ENCODE measurements at places on chromosomes 3 and 15.

GRCh38 chr3:171384101-171384891, 75.9 kb downstream of the TNIK start:
- no peak for DNase-seq

- DNase-seq, result no peak
Measured at GRCh38 chr3:72145506-72146380, 360.8 kb upstream of the PROK2 start.

DNA sequence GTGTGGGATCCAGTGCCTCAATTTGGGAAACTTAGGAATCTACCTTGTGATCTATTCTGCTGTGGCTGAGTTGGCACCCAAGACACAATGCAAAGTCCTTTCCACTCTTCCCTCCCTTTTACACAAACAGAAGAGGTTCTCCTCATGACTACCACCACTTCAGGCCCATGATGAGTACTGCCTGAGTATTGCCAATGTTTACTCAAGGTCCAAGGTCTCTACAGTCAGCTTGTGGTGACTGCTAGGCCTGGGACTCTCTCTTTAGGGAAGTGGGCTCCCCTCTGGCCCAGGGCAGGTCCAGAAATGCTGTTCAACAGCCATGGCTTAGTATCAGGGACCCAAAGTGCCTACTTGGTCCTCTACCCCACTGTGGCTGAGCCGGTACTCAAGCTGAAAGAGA, 56.8 kb upstream of the PEX5L start:
- no peak for DNase-seq

DNA sequence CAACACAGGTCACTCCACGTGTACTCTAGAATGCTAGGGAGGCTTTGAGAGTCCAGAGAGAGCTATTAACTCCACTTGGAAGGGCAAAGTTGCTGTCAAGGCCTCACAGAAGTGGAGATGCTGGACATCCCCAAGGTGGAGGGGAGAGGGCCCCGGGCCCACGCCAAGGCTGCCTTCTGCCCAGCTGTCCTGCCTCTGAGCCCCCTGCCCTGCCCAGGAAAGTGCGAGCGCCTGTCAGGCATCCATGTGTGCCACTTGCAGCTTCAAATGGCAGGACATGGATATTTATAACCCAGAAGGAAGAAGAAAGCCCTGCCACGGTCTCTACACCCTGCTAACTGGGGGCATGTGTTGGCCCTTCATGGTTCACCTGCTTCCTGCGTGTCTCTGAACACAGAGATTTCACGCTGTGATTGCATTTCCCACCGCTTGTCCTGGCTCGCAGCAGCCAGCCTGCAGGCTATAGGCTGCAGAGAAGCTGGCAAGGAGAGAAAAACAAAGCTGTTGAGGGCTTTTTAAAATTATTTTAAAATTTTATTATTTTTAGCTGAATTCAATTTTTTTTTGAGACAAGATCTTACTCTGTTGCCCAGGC, 17.0 kb downstream of the ANKDD1A start:
- DNase-seq, result no peak

DNA sequence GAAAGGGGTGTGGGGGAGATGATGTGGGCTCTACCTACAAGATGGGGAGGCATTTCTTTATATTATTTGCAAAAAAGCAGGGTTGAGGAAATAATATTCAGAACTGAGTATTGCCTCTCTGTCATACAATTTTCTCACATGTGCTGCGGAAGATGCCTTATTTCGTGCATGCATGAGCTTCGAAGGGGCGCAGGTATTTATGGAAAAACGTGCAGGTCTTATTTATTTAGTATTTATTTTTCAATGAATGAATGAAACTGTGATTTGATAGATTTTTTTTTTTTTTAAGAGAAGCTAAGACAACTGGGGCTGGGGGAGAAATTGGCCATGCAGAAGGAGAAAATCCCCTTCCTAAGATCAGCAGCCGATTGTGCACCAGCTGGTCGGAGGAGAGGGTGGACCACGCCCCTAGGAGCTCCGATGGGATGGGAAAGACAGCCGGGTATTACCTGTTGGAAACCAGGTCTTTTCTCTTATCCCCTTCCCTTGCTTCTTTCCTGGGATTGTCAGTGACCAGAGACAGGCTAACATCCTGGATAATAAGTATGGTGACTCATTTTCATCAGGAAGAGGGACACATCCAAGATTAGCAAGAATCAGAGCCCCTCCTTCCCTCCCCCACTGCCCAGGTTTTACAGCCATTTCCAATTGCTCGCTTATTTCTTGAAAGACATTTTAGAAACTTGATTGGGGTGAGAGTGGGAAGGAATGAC, 875 bp downstream of the GAP43 start:
- DNase-seq, result no peak

DNA sequence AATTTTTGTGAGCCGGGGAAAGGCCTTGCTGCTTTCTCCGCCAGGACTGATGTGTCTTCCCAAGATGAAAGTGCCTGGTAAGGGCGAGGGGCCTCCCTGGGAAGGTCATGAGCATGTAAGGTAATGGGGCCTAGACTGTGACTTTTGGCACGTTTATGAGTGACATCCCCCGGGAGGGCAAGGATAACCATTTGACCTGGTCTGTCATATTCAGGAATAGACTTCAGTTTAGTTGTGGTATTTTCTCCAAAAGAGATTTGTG, 631 bp upstream of the CNBP start:
- DNase-seq, result no peak

DNA sequence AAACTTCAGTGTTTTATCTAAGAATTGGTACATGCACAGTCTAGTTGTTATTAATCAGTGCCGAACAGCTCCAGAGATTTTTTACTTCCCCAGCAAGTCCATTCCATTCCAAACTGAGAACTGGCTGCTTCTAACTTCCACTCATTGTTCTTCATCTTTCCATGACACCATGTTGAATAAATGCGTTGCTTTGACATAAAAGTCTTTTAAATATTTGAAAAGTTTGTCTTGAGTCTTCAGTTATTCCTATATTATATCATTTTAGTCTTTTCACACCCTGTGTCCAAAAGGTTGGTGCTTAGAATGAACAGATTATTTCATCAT, 65.4 kb downstream of the CMSS1 start:
- DNase-seq, result no peak

DNA sequence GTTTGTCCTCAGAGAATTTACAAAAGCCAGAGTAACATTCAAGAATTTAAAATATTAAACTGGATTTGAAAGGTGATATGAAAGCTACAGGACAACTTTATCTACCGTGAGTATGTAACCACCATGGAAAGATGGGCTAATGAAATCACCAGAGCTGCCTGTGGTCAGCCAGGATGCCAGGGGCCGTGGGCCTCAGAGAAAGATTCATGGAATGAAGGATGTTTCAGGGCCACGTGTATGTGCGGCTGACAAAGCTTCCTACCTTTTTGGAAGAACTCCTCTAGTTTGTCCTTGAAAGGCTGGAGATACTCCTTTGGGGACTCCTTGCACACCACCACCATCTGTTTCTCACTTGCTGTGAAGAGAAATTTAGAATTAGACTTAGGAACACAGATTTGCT, 138.9 kb downstream of the GREM1 start:
- DNase-seq, result no peak

DNA sequence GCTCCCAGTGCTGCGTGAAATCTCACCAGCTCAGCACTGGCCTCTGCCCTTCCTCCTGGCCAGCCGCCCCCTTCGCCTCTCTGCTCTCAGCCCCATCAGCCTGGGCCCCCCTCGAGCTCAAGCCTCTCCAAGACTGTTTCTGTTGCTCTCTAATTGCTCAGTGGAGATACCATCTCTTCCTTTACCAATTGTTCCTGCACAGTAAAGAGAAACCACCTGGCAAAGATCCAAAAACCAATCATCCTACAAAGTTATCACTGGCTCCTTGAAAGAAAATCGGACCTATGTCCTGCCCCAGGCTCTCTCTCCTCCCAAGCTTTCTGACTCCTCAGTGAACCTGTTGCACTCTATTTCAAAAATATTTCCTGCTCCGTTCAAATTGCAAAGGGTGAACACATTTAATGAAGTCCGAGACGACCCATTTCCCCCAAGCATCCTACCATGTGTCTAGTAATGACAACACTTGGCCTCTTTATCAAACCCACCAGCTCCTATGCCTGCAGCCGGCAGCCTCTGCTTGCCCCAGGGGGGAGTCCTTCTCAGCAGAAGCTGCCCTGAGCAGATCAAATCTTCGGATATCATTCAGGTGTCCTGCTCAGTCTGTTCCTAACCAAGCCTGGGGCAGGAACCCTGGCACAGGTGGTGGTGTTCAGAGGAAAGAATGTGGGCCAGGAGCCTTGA, 53.7 kb upstream of the FAM174B start:
- DNase-seq, result no peak

GRCh38 chr15:96720251-96720650, 389.8 kb downstream of the NR2F2 start:
- DNase-seq, result no peak

GRCh38 chr15:73079565-73079964, 27.3 kb downstream of the NEO1 start:
- DNase-seq, result no peak

DNA sequence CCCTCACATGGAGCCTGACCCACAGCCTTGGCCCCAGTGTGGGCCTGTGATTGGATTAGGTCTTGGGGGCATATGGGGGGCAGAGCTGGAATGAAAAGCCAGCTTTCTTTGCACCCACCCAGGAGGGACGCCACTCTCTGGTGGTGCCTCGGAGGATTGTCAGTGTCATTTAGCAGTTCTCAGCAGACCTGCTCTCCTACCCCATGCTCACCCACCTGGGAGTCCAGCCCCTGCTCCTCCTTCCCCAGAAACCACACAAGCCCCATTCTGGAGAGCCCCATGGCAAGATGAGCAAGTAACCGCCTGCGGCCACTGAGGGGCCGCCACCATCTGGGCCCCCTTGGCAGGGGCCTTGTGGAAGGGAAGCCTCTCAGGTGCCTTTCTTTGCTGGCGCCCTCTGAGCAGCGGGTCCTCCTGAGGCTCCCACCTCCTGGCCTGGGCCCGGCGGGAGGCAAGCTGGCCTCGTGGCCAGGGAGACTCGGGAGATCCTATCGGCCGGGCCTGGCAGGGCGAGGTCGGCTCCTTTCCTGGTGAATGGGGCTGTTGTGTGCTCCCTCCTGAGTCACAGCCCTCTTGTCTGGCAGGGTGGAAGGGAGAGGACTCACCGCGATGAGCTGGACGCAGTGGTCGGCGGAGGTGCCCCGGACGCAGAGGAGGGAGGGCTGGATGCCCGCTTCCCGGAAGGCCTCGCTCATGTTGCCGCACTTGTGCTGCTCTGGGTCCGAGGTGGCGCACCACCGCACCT, 2.3 kb downstream of the MELTF start:
- no peak for DNase-seq

- no peak for DNase-seq
Measured at GRCh38 chr15:65066635-65067316, 1.0 kb downstream of the RASL12 start.

GRCh38 chr15:81547521-81548132, 173.6 kb upstream of the TMC3 start:
- DNase-seq, result no peak

GRCh38 chr3:120433662-120434331, 17.0 kb downstream of the FSTL1 start:
- DNase-seq, result no peak

- DNase-seq, result no peak
Measured at GRCh38 chr3:76698136-76698706, 341.7 kb upstream of the ROBO2 start.

GRCh38 chr3:36562945-36563344, 182.6 kb downstream of the STAC start:
- no peak for DNase-seq

- DNase-seq, result no peak
Measured at GRCh38 chr15:52556524-52557273, 12.1 kb downstream of the ARPP19 start.

- no peak for DNase-seq
Measured at GRCh38 chr3:123110282-123110975, 43.6 kb downstream of the PDIA5 start.

DNA sequence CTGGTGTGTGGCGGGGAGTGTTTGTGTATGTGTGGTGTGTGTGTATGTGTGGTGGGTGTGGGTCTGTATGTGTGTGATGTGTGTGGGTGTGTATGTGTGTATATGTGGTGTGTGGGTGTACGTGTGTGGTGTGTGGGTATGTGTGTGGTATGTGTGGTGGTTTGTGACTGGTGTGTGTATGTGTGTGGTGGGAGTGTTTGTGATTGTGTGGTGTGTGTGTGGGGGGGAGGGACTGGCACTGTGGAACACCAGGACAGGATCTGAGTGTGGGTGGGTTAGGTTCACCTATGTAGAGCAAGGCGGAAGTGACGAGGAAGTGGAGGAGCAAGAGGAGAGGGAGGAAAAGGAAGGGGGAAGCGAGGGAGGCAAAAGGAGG, 510.8 kb downstream of the SHQ1 start:
- no peak for DNase-seq

DNA sequence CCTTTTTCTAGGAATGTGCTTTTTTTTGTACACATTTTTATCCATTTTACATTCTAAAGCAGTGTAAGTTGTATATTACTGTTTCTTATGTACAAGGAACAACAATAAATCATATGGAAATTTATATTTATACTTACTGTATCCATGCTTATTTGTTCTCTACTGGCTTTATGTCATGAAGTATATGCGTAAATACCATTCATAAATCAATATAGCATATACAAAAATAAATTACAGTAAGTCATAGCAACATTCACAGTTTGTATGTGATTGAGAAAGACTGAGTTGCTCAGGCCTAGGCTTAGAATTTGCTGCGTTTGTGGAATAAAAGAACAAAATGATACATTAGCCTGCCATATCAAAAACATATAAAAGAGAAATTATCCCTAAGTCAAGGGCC, 16.5 kb downstream of the THBS1 start:
- DNase-seq, result no peak

DNA sequence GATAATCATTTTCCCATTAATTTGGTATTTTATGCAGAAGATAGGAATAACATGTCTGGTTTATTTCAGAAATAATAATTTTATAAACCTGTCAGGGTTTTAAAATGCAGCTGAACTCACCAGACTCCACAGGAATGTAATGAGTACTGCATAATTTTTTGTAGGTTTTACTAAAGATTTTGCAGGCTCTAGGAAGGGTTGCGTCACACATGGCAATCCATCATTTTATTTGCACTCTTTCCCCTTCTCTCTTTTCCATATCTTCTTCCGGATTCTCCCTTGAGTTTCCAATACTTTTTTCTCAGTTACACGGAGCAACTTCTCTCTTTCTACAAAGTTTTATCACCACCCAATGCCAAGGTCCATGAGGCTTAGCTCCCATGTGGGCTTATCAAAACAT, 234.7 kb downstream of the NFKBIZ start:
- no peak for DNase-seq

GRCh38 chr3:43345246-43345645, 58.9 kb downstream of the SNRK start:
- DNase-seq, result no peak

- no peak for DNase-seq
Measured at GRCh38 chr3:175308097-175308496, 449.0 kb downstream of the NAALADL2 start.

- no peak for DNase-seq
Measured at GRCh38 chr3:13787533-13788132, 92.2 kb downstream of the WNT7A start.

GRCh38 chr15:89457086-89457485, 39.3 kb downstream of the RHCG start:
- DNase-seq, result no peak

All from stimulated activated CD4-positive, alpha-beta T cell treated with anti-CD3 and anti-CD28 coated beads, Interleukin-12 subunit alpha, Interleukin-12 subunit beta, amount 100 ng/mL, for 24 hours (primary cell).